ENCODE measurements at places on chromosomes 3 and 15. TPM values are rescaled to one million over a fixed set of nuclear protein-coding genes. Genes with fewer than 3 reads are reported as not detected.

The TRIM42 gene
- not detected for polyA plus RNA-seq

The GOLGA8T gene
- polyA plus RNA-seq = 0.20 TPM

The XCR1 gene
- polyA plus RNA-seq = not detected

The TTBK2 gene
- polyA plus RNA-seq = 5.9 TPM

The FGF7 gene
- polyA plus RNA-seq = not detected

The SI gene
- polyA plus RNA-seq = not detected

The IP6K2 gene
- 63.7 TPM for polyA plus RNA-seq

The CLSTN2 gene
- not detected for polyA plus RNA-seq

The STOML1 gene
- polyA plus RNA-seq = 17.4 TPM

The C3orf49 gene
- not detected for polyA plus RNA-seq

The SAXO2 gene
- 2.3 TPM for polyA plus RNA-seq

The CCR9 gene
- polyA plus RNA-seq = not detected

The TPM1 gene
- 11.9 TPM for polyA plus RNA-seq

DNA sequence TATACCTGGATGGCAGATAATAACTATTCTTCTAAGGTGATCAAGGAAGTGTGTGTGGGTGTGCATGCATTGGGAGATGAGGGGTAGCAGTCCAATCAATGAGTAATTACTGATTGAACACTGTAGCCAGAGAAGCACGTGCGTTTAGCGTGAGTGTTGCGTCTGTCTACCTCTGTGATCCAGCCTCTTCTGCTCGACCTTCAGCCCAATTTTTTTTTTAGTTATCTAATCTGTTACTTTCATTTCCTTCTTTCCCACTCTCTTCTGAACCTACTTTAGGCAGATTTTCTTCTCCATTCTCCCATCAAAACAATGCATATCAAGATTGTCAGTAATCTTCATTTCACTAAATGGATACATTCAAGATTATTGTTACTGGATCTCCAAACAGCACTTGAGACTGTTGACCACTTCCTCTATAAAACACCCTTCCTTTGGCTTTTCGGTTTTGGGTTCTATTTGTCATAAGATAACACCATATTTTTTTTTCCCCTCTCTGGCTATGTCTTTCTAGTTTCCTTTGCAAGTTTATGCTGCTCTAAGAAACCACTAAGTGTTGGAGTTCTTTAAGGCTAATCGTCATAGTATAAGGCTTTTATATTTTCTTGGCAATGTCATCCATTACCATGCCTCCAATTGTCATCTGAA, 41.0 kb downstream of the MCTP2 start:
- H3K4me1 ChIP-seq = peaks cover 25% of the 10 kb centered on the region
- H3K27ac ChIP-seq = no peak overlapping the region
- peaks cover 1% of the 10 kb centered on the region for H3K27me3 ChIP-seq

GRCh38 chr3:181383760-181384159, 328.0 kb upstream of the SOX2 start:
- no peak overlapping the region for H3K4me3 ChIP-seq
- H3K27ac ChIP-seq = no peak overlapping the region
- H3K4me1 ChIP-seq = no peaks in the 10 kb centered on the region
- H3K36me3 ChIP-seq = no peaks in the 10 kb centered on the region
- H3K27me3 ChIP-seq = no peaks in the 10 kb centered on the region

- peak overlapping the region; percentile 91 for H3K4me3 ChIP-seq
- peak; percentile 29 for DNase-seq
- H3K4me1 ChIP-seq = peaks cover 46% of the 10 kb centered on the region
- H3K27ac ChIP-seq = peak overlapping the region; percentile 96
Measured at GRCh38 chr15:70098461-70099166, 897 bp upstream of the TLE3 start.

DNA sequence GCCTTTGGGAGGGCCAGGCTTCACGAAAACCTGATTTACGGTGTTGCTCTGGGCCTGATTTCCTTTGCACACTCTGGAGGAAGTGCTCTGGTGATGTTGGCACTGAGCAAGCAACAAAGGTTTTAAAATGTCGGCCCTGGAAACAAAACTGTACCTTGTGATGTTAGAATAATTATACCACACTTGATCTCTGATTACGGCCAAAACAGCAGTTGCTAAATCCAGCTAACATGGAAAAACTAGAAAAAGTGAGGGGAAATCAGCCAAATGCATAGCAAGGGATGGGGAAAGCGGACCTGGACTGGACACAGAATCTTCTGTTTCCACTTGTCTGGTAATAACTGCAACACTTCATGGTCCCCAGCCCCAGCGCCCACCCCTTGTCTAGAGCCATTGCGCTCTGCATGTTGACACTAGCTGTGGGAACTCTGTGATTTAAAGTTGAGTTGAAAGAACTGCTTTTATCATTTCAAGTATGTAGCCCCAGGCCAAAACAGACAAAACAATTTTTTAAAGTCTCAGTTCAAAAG, 120.1 kb downstream of the VGLL4 start:
- H3K27me3 ChIP-seq = no peaks in the 10 kb centered on the region
- H3K27ac ChIP-seq = no peak overlapping the region
- no peak for DNase-seq
- no peak overlapping the region for H3K4me3 ChIP-seq
- H3K4me1 ChIP-seq = peaks cover 1% of the 10 kb centered on the region

GRCh38 chr3:172102883-172103310, 63.5 kb downstream of the FNDC3B start:
- peak overlapping the region; percentile 77 for H3K4me3 ChIP-seq
- no peaks in the 10 kb centered on the region for H3K36me3 ChIP-seq
- peak overlapping the region; percentile 88 for H3K27ac ChIP-seq
- no peak for DNase-seq
- peaks cover 15% of the 10 kb centered on the region for H3K27me3 ChIP-seq
- H3K4me1 ChIP-seq = peaks cover 100% of the 10 kb centered on the region

DNA sequence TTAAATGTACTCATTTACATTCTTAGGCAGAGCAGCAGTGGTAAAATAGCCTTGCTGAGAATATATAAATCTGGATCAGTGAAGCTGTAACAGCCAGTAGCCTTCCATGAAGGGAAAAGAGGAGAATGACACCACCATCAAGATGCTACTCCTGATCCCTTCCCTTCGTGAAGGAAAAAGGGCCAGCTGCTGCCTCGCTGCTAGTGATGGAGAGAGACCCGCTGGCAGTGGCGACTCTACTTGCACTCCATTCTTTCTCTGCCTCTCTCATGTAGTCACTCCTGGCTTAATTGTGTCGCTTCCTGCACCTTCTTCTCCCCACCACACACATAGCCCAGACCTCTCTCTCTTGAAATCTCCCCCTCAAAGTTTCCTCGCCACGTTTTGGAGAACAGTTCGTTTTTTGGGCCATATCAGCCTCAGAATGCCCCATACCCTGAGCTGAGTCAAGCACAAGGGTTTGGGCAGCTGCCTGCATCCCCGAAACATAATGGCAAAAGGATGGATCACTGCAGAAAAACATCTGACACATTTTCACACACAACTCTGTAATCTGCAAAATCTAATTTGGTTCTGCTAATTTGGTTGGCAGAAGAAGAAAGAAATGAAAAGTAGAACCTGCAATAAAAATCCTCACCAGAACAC, 460.3 kb upstream of the IL12A start:
- no peak overlapping the region for H3K27ac ChIP-seq
- H3K36me3 ChIP-seq = no peaks in the 10 kb centered on the region
- no peak for DNase-seq
- H3K4me1 ChIP-seq = no peaks in the 10 kb centered on the region
- no peak overlapping the region for H3K4me3 ChIP-seq
- H3K27me3 ChIP-seq = no peaks in the 10 kb centered on the region

DNA sequence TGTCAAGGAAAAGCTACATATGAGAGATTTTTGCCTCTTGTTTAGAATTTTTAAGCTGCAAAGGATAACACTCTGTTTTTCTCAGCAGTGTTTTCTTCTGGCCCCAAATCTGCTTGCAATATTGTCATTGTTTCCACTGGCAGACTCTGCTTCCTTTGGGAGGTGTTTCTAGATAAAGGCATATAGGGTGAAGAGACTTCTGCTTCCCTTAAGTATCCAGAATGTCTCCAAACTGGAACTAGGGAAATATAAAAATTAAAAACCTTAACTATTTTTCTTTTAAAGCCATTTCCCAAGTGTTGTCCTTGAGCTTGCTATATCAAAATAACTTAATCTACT, 225.8 kb downstream of the CGGBP1 start:
- no peaks in the 10 kb centered on the region for H3K36me3 ChIP-seq
- no peak overlapping the region for H3K27ac ChIP-seq
- DNase-seq = no peak
- H3K27me3 ChIP-seq = no peaks in the 10 kb centered on the region

DNA sequence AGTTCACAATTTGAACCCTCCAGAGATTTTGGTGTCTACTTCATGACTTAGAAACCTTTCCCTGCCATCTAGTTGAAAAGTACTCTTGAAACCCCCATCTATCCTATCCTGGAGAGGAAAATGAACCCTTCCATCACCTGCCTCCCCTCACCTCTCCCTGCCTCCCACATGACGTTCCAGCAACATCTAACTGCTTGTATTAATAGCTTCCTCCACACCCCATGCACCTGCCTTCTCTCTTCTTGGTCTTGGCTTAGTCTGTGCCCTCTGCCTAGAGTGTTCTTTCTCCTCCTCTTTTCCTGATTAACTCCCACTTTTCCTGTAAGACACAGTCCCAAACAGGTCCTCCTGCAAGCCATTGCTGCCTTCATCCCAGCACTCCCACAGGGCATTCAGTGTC, 107.8 kb downstream of the LIPC start:
- DNase-seq = no peak
- no peak overlapping the region for H3K27ac ChIP-seq
- no peaks in the 10 kb centered on the region for H3K36me3 ChIP-seq
- H3K27me3 ChIP-seq = peaks cover 1% of the 10 kb centered on the region

DNA sequence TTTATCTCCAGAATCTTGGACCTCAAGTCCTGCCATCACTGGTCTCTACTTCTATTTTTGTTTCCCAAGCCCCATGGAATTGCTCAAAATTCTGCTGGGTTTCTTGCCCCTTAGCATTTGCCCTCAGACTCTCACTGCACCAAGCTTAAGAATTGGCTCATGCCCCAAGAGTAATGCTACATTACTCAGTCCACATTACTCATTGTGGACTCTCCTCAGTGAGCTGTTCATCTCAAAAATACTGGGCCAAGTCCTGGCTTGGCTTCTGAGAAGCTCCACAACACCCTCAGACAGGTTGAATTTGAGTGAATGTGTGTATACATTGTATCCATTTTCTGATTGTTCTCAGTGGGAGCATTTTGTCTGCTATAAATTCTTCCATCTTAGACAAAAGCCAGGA, 364.4 kb upstream of the ARHGEF26 start:
- no peak overlapping the region for H3K27ac ChIP-seq
- no peaks in the 10 kb centered on the region for H3K4me1 ChIP-seq
- no peaks in the 10 kb centered on the region for H3K27me3 ChIP-seq
- no peaks in the 10 kb centered on the region for H3K36me3 ChIP-seq

DNA sequence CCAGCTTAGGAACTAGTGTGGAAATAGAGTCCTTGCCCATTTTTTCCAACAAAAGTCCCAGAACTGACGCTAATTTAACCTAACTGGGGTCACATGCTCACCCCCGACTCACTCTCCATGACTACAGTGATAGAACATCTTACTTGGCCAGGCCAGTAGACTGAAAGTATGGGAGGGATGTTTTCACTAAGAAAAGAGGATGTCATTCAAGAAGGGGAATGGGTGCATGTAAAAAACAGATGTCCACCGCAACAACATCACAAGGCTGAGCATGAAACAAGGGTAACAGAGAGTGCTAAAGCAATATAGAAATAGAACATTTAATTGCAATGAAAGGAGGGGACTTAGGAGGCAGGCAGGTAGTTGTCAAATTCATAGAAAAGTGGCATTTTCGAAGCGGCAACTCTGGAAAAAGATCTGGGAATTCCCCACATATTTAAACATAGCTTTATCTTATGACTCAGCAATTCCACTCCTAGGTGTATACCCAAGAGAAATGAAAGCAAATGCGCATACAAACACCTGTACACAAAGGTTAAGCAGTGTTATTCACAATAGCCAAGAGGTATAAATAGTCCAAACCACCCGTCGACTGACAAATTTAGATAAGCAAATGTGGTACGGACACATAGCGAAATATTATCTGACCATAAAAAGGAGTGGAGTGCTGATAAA, 41.1 kb upstream of the UBE2E2 start:
- no peaks in the 10 kb centered on the region for H3K27me3 ChIP-seq
- H3K4me1 ChIP-seq = no peaks in the 10 kb centered on the region
- H3K36me3 ChIP-seq = no peaks in the 10 kb centered on the region
- no peak for DNase-seq
- no peak overlapping the region for H3K27ac ChIP-seq

- no peak overlapping the region for H3K4me3 ChIP-seq
- no peaks in the 10 kb centered on the region for H3K4me1 ChIP-seq
- no peak for DNase-seq
- no peak overlapping the region for H3K27ac ChIP-seq
- H3K27me3 ChIP-seq = peaks cover 7% of the 10 kb centered on the region
Measured at GRCh38 chr3:98971169-98971681, 69.7 kb upstream of the DCBLD2 start.

- peaks cover 4% of the 10 kb centered on the region for H3K4me1 ChIP-seq
- no peak within 1 kb of the TSS for H3K4me3 ChIP-seq
- peaks cover 7% of the 10 kb centered on the region for H3K36me3 ChIP-seq
- DNase-seq = no peak
- H3K27me3 ChIP-seq = no peaks in the 10 kb centered on the region
- no peak within 1 kb of the TSS for H3K27ac ChIP-seq
Measured at GRCh38 chr3:52494886-52495495, at the start of gene STAB1. Gene STAB1, plus strand, starts transcription at chr3:52495338. Its CDS starts 76 bp downstream, at chr3:52495414.

DNA sequence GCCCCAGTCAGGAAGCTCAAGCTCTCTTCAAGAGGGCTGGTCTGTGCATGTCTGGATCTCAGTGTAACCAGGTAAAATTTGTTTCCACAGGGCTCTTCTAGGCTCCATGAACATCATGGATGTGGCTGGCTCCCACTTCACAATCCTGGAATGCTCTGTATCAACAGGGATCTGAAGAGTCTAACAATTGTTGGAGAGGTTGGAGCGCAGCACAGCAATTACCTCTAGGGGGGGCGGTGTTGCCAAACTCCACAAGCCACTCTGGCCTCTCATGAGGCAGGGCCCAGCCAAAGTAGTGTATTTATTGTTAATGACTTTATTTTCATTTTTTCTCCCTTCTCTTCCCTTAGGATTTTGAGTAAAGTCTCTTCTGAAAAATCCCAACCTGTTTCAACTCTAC, 6.1 kb upstream of the EIF2B5 start:
- no peak overlapping the region for H3K27ac ChIP-seq
- no peak for DNase-seq
- peaks cover 6% of the 10 kb centered on the region for H3K27me3 ChIP-seq
- H3K4me3 ChIP-seq = no peak overlapping the region
- no peaks in the 10 kb centered on the region for H3K36me3 ChIP-seq
- H3K4me1 ChIP-seq = peaks cover 8% of the 10 kb centered on the region

DNA sequence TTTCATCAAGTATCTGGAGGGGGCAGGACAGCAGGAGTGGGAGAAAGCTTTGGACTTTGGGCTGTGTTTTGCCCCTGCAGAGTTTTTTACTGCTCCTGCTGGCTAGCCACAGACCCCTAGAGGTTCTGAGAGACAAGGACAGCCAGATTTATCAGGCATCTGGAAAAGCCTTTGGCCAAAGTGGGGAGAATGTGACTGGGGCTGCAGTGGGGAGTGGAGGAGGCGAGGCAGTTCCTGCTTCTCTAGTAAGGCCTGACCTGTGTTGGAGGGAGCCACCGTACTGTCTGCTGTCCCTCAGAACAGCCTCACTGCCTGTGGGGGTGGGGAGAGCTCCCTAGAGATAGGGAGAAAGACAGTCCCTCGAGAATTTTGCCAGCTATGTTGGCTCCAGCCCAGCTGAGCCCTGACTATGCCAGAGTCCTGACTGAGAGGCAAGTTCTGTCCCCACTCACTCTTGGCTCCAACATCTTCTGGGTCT, 2.2 kb downstream of the ALPK3 start:
- no peak for DNase-seq
- H3K27ac ChIP-seq = no peak overlapping the region
- no peak overlapping the region for H3K4me3 ChIP-seq
- peaks cover 4% of the 10 kb centered on the region for H3K36me3 ChIP-seq

- no peak overlapping the region for H3K4me3 ChIP-seq
- H3K36me3 ChIP-seq = no peaks in the 10 kb centered on the region
- no peak overlapping the region for H3K27ac ChIP-seq
- DNase-seq = no peak
- peaks cover 41% of the 10 kb centered on the region for H3K4me1 ChIP-seq
Measured at GRCh38 chr3:196621611-196622010, 17.9 kb upstream of the NRROS start.

Measured in immature natural killer cell (primary cell).